ENCODE measurements at places on chromosomes 4 and X.

- H3K27ac ChIP-seq = no peak overlapping the region
- H3K4me1 ChIP-seq = no peaks in the 10 kb centered on the region
- no peaks in the 10 kb centered on the region for H3K36me3 ChIP-seq
- no peak for DNase-seq
- no peak overlapping the region for H3K4me3 ChIP-seq
Measured at GRCh38 chr4:87720094-87720691, 70.1 kb downstream of the DMP1 start.

GRCh38 chr4:145766273-145766672, 86.3 kb downstream of the C4orf51 start:
- peaks cover 55% of the 10 kb centered on the region for H3K36me3 ChIP-seq
- H3K27me3 ChIP-seq = no peaks in the 10 kb centered on the region
- no peak overlapping the region for H3K27ac ChIP-seq
- H3K4me3 ChIP-seq = no peak overlapping the region
- DNase-seq = no peak
- peaks cover 16% of the 10 kb centered on the region for H3K4me1 ChIP-seq

- H3K4me1 ChIP-seq = no peaks in the 10 kb centered on the region
- H3K27me3 ChIP-seq = no peaks in the 10 kb centered on the region
- H3K36me3 ChIP-seq = no peaks in the 10 kb centered on the region
- no peak for DNase-seq
- H3K27ac ChIP-seq = no peak overlapping the region
Measured at GRCh38 chr4:186831574-186831973, 107.9 kb upstream of the FAT1 start.

DNA sequence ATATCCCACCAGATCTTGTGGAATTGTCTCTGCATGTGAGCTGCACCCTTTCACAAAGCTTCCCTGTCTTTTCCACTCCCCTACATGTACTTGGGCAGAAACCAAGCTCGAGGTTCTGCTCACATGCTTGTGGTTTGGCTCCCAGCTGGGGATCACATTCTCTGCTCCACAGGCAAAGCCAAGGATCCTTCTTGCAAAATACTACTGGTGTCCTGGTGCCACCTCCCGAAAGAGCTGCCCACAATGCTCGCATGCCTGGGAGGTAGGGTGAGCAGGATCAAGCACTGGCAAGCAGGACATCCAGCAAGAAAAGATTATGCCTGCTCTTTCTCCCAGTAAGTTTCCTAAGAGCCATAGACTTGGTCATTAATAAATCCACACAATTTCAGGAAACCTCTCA, 45.1 kb upstream of the PPARGC1A start:
- no peaks in the 10 kb centered on the region for H3K4me1 ChIP-seq
- no peak for DNase-seq
- no peak overlapping the region for H3K27ac ChIP-seq
- no peaks in the 10 kb centered on the region for H3K36me3 ChIP-seq

- no peaks in the 10 kb centered on the region for H3K27me3 ChIP-seq
- peaks cover 4% of the 10 kb centered on the region for H3K36me3 ChIP-seq
- no peak for DNase-seq
- no peak overlapping the region for H3K4me3 ChIP-seq
- H3K27ac ChIP-seq = no peak overlapping the region
Measured at GRCh38 chrX:24979081-24979480, 36.7 kb downstream of the ARX start.

- H3K4me1 ChIP-seq = no peaks in the 10 kb centered on the region
- H3K27ac ChIP-seq = no peak overlapping the region
- H3K4me3 ChIP-seq = no peak overlapping the region
- no peak for DNase-seq
- H3K36me3 ChIP-seq = no peaks in the 10 kb centered on the region
Measured at GRCh38 chrX:4572691-4573090, 859.2 kb upstream of the PRKX start.

Data from activated CD4-positive, alpha-beta T cell treated with anti-CD3 and anti-CD28 coated beads, Interleukin-2, amount 10 ng/mL, durations not matched to agents 7 days and 5 days (primary cell).